ENCODE measurements at places on chromosomes 4 and X.

DNA sequence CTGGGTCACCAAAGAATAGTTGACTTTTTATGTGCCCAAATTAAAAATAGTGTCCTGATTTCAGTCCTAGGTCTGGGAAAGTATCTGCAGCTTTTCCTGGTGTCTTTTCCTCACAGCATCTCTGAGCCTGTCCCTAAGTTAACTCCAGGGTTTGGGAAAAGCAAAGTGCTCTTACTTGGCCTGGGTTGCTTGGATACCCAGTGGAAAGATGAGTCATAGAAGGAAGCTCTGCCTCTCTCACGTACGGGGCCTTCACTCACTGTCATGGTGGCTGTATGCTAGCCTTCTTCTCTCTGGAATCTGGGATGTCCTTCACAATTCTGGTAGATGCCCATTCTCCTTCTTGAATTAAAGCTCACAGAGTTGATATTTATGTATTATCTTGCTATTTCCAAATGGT is 607.3 kb downstream of the ANKRD50 start:
- no peak for DNase-seq

DNA sequence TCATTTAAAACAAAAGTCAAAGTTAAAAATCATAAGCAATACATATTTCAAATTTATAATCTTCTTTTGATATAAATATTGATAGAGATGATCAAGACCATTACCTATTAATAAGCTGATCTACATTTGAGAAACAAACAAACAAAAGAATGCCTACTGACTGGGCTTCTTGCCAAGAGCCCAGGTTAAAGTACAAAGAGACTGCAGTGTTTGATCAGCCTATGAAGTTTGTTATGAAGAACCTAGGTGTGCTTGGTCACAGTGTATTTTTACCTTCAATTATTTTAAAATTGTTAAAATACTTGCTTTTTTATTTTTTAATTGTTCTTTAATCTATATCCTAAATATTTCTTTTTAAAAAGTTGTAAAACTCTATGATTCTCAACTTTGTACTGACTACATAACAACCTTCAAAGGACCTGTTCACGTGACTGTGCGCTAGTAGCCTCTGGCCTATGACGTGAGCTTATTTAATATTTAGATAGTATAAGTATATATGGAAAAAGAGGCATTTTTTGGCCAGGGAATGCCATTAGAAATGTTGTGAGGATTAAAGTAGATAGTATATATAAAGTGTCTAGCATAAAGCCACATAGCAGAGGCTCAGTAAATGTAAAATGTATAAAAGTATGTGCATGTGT is 11.4 kb upstream of the SLC39A8 start:
- no peak for DNase-seq

- DNase-seq = no peak
Measured at GRCh38 chr4:138890891-138891570, 124.5 kb upstream of the NOCT start.

- DNase-seq = no peak
Measured at GRCh38 chr4:128635141-128635954, 174.2 kb upstream of the JADE1 start.

GRCh38 chr4:36332023-36332781 is 50.8 kb downstream of the DTHD1 start:
- no peak for DNase-seq

GRCh38 chr4:169115897-169116254 is 105.8 kb upstream of the CBR4 start:
- no peak for DNase-seq

- DNase-seq = no peak
Measured at GRCh38 chr4:184774152-184774551, 40.3 kb upstream of the CENPU start.

GRCh38 chrX:153774576-153775292 is 6.1 kb upstream of the SRPK3 start:
- no peak for DNase-seq

DNA sequence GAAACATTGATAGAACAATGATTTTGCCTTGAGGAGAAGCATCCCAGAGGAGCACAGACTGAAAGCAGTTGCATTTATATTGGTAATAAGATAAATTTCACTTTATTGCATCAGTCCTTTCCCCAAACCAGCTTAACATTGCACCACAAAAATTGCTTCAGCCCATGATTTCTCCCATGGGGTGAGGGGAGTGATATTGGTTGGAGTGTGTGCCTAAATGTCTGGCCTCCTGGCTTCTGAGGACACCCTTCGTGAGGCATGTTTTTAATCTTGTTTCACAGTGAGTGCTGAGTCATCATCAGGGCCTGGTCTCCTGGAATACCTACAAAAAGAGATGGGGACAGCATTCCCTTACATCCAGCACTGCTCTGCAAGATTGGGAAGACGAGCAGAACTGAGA is 487.9 kb downstream of the C4orf33 start:
- DNase-seq = no peak

GRCh38 chr4:94814237-94814636 is 56.5 kb downstream of the BMPR1B start:
- no peak for DNase-seq

- DNase-seq = no peak
Measured at GRCh38 chr4:41092128-41092527, 122.2 kb downstream of the APBB2 start.

DNA sequence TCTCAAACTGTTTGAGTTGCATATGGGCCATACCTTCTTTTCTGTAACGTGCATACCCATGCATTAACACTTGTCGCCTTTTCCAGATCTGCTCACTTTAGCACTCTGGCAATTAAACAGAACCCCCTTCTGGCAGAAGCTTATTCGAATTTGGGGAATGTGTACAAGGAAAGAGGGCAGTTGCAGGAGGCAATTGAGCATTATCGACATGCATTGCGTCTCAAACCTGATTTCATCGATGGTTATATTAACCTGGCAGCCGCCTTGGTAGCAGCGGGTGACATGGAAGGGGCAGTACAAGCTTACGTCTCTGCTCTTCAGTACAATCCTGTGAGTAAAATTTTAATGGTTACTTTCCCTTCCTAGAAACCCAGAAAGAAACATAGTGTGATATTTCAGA is 4.8 kb downstream of the OGT start:
- DNase-seq = no peak

GRCh38 chr4:102157984-102158383 is 187.3 kb downstream of the SLC39A8 start:
- no peak for DNase-seq

GRCh38 chr4:23707652-23708026 is 182.2 kb downstream of the PPARGC1A start:
- no peak for DNase-seq

- no peak for DNase-seq
Measured at GRCh38 chrX:48827654-48827968, 1.3 kb downstream of the ERAS start.

- DNase-seq = no peak
Measured at GRCh38 chrX:23292988-23293651, 41.5 kb upstream of the PTCHD1 start.

DNA sequence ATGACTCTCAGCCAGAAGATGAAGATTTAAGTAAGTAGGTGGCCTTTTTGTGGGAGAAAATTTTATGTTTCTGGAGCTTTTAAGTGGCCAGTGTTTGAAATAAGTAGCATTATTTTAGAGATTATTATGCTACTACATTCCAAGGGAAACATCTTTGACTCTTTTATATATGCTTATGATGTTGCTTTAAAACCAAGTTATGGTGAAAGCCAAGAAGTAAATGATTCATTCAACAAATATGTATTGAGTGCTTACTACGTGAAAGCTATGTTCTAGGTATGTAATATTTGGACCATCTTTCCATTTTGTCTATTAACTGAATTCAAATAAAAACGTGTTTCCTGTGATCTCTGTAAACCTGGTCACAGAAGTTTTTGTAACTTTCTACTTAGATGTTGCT is 58.3 kb downstream of the ZFX start:
- no peak for DNase-seq

- DNase-seq = no peak
Measured at GRCh38 chr4:183848805-183849204, 56.3 kb upstream of the STOX2 start.

- DNase-seq = no peak
Measured at GRCh38 chrX:50430917-50431575, 39.6 kb downstream of the DGKK start.

DNA sequence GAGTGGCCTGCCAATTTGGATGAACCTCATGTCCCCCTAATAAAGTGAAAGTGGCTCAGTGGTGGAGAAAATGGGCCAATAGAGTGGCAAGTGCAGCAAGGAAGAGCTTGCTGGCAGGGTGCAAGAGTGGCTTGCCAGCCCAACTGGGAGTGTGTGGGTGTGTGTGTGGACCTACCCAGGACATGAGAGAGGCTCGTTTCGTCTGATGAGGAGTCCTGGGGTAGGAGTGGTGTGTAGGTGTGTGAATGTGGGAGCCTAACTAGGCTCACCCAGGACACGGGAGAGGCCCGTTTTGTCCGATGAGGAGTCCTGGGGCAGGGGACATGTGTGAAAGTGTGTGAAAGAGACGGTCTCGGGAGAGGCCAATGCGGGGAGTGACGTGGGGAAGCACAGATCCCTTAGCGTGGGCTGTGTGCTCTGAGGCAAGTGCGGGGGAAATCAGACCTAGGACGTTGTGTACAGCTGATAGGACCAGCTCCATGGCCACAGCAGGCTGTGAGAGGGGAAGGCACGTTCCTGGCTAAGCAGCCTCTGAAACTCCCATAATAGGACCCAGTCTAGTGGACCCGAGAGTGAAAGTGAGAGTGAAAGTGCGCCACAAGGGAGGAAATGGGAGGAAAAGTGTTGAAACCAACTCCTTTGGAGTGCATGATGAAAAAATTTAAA is 5.3 kb downstream of the GAGE10 start:
- DNase-seq = no peak

DNA sequence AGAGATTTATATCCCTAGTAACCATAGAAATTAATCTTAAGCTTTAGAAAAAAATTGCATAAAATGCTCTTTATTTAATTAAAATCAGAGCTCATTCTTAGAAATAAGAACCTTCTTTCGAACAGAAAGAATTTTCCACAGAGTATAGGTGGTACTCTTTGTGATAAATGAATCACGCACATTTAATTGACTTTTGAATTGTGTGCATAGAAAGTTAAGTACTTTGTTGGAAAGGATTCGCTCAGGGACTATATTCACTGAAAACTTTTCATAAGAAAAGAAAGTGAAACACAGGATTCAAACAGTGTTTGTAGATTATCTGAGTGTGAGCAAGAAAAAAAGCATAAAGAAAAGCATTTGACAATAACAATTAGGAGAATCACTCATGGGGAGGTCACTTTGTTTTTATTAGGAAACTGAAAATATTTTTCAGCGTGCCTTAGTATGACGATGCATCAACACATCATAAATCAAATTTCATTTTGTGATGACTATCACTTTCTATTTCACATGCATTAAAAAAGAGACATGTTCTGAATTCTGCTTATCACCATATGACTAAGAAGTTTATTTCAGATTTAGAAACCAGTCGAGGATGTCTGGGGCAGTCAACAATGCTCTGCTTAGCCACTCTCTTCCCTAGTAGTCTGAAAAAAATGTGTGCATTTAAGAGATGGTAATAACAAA is 49.5 kb downstream of the STX18 start:
- no peak for DNase-seq

GRCh38 chr4:55358668-55359067 is 12.6 kb downstream of the SRD5A3 start:
- DNase-seq = no peak

GRCh38 chr4:79650217-79650616 is 242.2 kb upstream of the GK2 start:
- no peak for DNase-seq

DNA sequence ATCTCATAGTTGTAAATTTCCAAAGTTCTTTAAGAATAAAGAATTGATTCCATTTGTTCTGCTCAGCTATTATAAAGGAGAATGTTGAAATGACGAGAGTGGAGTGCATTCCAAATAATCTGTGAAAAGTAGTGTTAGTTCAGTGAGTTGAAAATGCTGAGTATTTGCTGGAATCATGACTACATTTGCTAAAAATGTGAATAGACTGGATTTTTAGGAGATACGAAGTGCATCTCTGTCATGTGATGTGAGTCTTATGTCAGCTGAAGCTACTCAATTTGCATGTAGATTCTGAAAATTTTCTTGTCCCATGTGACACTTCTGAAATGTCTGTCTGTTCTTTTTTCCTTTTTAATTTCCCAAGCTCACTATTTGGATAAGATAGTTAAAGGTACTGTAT is 206.0 kb downstream of the DCTD start:
- no peak for DNase-seq

DNA sequence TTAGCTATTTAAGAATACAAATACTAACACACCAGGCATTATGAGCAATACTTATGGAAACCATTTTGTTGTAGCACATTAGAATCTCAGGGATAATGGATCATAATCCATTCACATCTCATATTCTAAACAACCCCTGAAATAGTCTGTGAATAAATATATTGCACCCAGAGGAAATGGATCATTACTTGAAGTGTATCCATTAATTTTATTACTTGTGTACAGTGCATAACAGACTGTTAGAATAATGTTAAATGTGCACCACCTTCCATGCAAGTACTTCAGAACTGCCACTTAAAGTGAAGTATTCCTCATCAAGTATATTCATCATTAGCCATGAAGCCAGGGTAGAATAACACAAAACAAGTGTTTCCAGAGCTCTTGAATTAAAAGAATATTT is 715.5 kb downstream of the DMD start:
- no peak for DNase-seq

GRCh38 chrX:132483488-132483887 is 5.3 kb downstream of the MBNL3 start:
- no peak for DNase-seq

- no peak for DNase-seq
Measured at GRCh38 chr4:142700531-142700930, 145.6 kb downstream of the INPP4B start.

GRCh38 chr4:2390784-2391421 is 27.5 kb downstream of the ZFYVE28 start:
- DNase-seq = no peak

- no peak for DNase-seq
Measured at GRCh38 chr4:113692809-113693411, 68.6 kb downstream of the CAMK2D start.

DNA sequence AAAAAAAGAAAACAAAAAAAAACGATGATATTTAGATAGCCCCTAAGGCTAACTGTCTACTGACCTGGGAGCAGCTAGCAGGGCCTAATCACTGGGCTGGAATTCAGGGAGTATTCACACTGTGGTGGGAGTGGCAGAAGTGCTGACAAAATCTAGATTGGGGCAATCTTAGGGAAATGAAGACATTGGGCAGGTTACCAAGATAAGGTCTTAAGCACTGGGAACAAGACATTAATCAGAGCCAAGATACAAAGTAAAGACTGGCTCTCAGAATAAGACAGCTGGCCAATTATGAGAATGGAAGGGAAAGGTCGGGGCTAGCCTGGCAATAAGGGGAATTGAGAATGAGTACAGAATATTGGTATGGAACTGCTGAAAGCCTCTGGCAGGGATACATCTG is 100.2 kb upstream of the GRIA3 start:
- DNase-seq = no peak

DNA sequence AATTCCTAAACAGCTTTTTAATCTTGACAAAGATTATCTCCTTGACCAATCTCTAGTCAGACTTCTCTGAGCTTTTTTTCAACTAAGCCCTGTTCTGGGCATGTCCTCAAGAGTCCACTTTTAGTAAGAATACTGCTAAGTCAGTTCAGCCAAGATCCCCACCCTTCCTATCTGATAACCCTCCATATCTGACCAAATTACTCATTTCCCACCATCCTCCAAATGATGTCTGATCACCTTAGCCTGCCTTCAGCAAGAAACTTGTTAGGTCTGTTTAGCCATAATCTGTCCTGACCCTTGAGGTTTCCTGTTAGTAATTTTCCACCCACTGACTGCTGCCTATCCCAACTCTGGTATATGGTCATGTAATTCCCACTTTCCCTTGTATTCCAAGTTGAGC is 65.2 kb downstream of the FAM13A start:
- DNase-seq = no peak

GRCh38 chr4:161254375-161254774 is 909.4 kb downstream of the FSTL5 start:
- DNase-seq = no peak

Data from stimulated activated CD8-positive, alpha-beta memory T cell treated with anti-CD3 and anti-CD28 coated beads, Interleukin-4, amount 100 ng/mL, for 4 hours (primary cell).